Muscle of leg (tissue), 16 donors: ENCODE measurements at places on chromosomes 4 and X. TPM values are rescaled to one million over a fixed set of nuclear protein-coding genes. Genes with fewer than 3 reads are reported as not detected.

GRCh38 chrX:110531873-110532580 is 173.4 kb downstream of the RTL9 start:
- peak; percentile 95 for DNase-seq

DNA sequence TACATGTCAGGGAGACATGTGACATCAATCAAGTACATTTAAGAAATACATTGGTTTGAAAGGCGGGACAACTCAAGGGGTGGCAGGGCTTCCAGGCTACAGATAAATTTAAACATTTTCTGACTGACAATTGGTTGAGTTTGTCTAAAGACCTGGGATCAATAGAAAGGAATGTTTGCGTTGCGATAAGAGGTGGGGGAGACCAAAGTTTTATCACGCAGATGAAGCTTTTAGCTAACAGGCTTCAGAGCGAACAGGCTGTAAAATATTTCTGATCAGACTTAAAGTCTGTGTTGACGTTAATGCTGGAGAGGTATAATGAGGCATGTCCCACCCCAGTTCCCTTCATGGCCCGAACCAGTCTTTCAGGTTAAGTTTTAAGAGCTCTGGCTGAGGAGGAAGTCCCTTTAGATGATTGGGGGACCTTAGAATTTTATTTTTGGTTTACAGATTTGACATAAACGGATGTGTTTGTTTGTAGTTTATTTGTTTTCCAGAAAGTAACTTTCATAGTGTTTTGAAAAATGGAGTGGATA is 346.7 kb upstream of the RASGEF1B start:
- DNase-seq = no peak

Gene KDR
- 39.1 TPM for polyA plus RNA-seq

DNA sequence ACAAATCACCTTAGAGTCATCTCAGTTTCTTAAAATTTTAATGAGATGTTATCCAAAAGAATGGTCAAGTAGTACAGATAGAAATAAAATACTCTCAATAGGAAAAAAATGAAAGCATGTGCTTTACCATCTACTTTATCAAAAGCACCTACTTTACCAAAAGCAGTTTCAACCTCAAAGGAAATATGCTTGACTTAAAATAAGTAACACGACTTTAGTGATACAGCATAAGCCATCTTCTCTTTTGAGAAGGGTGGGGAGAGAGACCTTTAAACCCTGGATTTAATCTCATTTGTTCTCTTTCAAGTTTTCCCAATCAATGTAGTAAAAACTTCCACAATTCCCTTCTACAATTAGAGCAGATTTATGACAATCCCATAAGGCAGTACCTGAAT is 26.5 kb downstream of the OTUD4 start:
- no peak for DNase-seq

DNA sequence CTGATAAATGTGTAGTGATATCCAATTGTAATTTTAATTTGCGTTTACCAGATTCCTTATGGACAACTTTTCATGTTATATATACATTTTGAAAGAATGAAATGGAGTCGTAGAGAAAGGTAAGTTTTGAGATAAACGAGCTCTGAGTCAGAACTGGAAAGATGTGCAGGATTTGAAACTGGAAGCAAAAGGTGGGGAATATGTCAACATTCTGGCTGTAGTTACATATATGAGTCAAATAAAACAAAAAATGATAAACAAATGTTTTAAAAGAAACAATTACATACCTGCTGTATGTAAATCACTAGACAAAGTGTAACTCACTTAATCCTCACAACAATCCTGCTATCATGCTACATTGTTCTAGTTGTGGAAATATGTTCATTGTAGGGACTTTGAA is 84.0 kb downstream of the LPAR4 start:
- no peak for DNase-seq

DNA sequence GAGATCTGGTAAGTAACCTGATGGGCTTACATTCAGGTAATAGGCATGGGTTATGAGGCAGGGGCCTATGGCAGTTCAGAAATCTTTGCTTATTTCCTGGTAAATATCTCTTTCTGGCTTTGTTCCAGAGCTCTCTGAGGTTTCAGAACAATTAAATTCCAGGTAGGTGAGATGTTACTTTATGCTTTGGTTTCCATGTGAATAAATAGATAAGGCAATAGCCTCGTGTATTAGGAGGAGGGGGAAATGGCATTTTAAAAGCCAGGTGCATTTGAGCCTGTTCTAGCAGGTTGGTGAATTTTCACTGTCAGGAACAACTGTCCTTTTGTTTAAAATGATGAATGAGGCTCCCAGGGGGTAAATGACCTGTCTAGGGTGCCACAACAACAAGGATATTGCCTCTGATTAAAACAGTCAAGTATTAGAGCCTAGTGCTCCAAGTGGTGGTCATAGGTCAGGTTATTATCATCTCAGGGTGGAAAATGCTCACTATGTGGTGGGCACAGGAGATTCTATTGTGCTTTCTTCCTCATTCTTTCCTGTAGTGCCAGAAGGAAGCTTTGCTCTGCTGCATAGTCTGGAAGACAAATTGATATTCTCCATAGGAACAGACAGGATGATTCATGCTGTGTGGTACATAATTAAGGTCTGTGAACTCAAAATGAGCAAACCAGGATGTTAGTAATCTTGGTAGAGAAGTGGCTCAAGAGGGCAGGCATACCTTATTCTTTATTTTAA is 296.2 kb downstream of the INPP4B start:
- DNase-seq = no peak

DNA sequence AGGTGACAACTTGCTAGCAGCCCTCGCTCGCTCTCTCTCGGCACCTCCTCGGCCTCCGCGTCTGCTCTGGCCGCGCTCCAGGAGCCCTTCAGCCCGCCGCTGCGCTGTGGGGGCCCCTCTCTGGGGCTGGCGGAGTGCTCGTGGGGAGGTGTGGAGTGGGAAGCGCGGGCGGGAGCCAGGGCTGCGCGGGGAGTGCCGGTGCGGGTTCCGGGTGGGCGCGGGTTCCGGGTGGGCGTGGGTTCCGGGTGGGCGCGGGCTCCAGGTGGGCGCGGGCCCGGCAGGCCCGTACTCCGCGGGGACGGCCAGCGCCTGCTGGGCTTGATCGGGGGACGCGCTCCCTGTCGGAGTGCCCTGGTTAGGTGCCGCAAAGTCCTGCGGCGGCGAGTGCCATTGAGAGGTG is 384.3 kb downstream of the GPM6A start:
- DNase-seq = no peak

GRCh38 chr4:53199356-53199755 is 166.5 kb downstream of the SCFD2 start:
- no peak for DNase-seq

DNA sequence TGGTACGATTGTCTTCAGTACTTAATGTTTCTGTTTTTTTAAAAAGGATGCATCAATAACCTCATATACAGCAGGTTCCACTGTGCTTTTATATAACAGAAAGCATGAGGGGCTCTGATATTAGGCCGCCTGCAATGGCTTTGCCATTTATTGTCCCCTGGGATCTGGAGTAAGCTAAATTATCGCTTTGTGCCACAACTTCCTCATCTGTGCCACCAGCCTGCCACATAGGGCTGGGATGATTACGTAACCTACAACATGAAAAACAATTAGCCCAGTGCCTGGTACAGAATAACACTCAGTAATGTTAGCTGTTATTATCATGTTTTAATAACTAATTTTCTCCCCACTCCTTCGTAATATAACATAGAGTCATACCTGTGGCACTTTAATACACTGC is 65.5 kb upstream of the TRIM2 start:
- no peak for DNase-seq

Gene CSAG3
- polyA plus RNA-seq = not detected

Gene NKX6-1
- polyA plus RNA-seq = not detected

DNA sequence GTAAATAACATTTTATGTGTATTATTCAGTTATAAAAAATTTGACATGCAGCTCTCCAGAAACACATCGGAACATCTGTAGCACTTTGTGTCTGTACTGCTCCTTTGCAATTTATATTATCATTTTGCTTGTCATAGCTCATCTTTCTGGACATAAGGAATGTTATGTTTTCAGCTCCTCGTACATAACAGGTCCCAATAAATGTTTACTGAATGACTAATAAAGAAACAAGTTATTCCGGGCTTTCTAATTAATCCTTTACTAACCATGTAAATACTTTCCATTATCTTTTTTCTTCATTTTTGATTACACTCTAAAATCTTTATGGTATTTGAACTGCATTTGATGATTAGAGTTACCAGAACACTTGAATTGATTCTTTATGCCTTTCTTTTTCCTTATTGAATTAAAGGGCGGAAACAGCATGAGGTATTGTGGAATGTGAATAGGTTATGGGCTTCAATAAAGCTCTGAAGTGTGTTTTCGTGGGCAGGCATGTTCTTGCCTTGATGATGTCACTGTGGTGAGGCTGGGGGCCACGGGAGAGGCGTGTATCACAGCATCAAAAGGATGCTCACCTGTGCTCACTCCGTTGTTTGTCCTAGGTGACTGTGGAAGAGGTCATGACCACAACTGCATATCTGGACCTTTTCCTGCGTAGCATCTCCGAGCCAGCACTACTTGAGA is 131.6 kb downstream of the GATB start:
- no peak for DNase-seq

Gene HTR2C
- not detected for polyA plus RNA-seq

DNA sequence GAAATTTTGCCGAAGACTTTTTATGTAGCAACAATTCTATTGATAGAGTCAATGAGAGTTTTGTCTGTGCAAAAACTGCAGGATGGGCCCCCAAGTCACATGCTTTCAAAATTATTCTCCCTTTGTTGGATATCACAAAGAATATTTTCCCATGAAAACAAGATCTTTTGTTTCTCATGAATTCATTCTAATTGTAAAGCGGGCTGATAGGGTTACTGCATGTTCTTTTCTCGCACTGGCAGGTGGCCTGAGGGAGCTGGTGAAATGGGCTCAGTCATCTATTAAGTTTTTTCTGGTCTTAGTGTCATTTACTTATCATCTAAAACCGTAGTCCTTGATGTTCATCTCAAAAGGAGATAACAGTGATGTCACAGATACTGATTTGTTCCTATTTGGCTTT is 44.2 kb downstream of the MID1IP1 start:
- DNase-seq = no peak

Gene TMPRSS11F
- 0.11 TPM for polyA plus RNA-seq

Gene ARMCX1
- polyA plus RNA-seq = 82.9 TPM

Gene COL25A1
- 5.6 TPM for polyA plus RNA-seq

DNA sequence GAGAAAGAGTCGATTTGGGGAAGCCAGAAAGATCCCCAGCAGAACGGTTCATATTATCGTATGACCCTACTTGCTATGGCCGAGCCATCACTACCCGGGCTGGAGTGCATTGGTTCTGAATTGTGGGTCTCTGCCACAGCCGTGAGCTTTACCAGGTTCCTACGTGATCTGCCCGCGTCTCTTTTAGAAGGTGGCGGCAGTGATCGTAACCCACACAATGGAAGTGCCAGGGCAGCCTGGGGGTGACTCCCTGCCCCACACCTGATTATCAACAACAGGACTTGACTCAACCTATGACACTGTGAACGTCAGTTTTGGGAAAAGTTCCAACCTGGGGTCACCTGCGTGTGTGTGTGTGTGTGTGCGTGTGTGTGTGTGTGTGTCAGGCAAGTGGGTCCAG is 90.8 kb downstream of the SHOX start:
- DNase-seq = no peak

GRCh38 chrX:46762963-46763362 is 4.0 kb upstream of the SLC9A7 start:
- no peak for DNase-seq

DNA sequence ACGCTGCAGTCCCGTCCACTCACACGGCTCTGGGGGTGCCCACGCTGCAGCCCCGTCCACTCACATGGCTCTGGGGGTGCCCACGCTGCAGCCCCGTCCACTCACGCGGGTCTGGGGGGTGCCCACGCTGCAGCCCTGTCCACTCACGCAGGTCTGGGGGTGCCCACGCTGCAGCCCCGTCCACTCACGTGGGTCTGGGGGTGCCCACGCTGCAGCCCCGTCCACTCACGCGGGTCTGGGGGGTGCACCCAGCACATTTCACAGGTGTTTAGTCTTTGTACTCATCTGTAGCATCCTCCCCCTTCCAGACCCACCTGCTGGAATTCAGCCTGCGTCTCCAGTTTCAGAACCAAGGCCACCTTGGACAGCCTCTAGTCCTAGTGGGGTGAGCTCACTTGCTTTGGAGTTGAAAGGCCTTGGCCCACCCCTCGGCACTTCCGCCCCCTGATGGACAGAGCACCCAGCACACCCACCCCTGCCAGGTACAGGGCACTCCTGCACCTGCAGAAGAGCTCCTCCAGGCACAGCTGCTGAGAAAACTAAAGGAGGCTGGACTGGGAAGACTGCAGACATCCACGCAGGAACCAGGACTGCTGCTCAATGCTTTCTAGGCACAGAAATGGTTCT is 73.0 kb downstream of the ABLIM2 start:
- DNase-seq = no peak

- peak; percentile 61 for DNase-seq
Observed at GRCh38 chr4:145177906-145178538, 2.4 kb downstream of the OTUD4 start.

- peak; percentile 13 for DNase-seq
Observed at GRCh38 chrX:38500866-38501265, 60.5 kb upstream of the TSPAN7 start.

- peak; percentile 3 for DNase-seq
Observed at GRCh38 chr4:73315091-73315490, 56.5 kb upstream of the ANKRD17 start.

- DNase-seq = no peak
Observed at GRCh38 chr4:45527160-45527559, 596.7 kb downstream of the GABRG1 start.

Gene STPG2
- polyA plus RNA-seq = not detected

DNA sequence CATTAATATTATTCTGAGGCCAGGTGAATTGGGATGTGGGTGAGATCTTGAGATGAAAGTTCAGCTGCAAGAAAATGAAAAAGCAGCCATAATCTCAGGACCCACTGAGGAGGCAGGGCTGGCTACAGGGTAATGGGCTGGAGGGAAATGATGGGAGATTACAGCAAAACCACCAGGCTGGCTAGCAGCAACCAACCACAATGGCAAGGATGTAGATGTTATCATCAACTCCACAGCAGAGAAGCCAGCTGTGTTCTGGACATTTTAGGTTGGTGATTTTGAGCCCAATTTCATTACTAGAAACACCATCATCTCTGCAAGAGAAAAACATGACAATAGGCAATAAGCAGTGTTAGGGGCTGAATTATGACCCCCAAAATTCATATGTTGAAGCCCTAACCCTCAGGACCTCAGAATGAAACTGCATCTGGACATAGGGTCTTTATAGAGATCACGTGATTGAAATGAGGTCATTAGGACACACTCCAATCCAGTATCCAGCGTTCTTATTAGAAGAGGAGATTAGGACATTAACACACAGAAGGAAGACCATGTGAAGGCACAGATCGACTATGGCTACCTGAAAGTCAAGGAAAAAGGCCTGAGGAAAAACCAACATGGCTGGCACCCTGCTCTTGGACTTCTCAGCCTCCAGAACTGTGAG is 139.8 kb upstream of the KIT start:
- DNase-seq = no peak

DNA sequence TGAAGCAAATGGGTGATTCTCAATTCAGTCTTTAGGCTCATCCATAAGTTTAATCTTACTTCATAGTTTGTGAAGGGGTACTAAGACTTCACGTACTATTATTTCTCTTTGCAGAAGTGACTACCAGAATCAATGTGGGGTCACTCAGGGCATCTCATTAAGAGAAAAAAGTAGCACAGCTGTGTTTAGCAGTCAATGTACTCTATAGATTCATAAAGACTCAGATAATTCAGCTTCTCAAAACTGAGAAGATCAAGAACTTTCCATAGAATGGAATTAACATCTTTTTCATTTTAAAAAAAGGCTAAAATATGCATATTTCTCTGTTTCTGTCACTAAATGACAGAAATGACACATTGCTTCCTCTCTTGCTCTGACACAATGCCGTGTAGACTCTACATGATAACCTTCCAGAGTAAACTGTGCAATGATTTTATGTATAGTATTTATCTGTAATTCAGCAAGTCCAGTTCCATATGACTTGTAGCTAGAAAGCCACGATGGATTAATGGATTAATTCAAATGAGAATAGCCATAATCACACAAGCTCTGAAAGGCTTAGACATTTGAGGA is 20.3 kb upstream of the LSM6 start:
- no peak for DNase-seq
